ENCODE measurements at places on chromosomes 11 and 22.

- DNase-seq, result no peak
Observed at GRCh38 chr11:110856996-110857812, 145.0 kb upstream of the ARHGAP20 start.

DNA sequence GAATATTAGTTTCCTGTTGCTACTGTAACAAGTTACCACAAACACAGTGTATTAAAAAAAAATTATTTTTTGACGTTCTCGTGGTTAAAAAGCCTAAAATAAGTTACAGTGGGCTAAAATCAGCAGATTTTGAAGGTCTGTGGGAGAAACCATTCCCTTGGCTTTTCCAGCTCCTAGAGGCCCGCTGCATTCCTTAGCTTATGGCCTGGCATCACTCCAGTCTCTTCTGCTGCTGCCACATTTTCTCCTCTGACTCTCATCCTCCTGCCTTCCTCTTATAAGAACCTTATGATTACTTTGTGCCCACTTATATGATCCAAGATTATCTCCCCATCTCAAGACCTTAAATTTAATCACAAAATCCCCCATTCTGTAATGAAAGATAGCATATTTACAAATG is 392.7 kb downstream of the GUCY1A2 start:
- no peak for DNase-seq

DNA sequence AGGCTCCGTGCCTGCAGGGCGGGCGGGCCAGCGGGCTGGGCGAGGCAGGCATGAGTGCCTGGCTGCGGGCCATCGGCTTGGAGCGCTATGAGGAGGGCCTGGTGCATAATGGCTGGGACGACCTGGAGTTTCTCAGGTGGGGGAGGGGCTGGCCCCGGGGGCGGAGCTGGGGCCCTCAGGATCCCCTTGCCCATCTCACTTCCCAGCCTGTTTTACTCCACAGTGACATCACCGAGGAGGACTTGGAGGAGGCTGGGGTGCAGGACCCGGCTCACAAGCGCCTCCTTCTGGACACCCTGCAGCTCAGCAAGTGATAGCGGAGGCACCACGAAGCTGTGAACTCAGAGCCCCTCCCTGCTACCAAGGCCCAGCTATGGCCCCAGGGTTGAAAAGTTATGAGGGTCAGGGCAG is 5.9 kb downstream of the PHOX2A start:
- peak; percentile 88 for DNase-seq

DNA sequence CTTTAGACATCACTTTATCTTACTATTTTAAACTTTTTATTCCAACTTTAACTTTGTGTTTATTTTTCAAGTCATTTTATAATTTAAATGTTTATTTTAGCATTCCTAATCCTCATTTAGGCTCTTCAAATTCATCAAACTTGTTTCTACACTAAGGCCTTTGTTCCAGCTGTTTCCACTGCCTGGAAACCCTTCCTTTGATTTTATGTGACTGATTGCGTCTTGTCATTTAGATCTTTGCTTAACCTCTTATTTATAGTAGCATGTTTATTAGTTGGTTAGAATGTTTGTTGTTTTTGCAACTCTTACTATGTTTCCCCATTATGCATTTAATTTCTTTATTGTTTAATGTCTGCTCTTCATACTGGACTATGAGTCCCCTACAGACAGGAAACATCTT is 132.0 kb downstream of the FAM181B start:
- no peak for DNase-seq

DNA sequence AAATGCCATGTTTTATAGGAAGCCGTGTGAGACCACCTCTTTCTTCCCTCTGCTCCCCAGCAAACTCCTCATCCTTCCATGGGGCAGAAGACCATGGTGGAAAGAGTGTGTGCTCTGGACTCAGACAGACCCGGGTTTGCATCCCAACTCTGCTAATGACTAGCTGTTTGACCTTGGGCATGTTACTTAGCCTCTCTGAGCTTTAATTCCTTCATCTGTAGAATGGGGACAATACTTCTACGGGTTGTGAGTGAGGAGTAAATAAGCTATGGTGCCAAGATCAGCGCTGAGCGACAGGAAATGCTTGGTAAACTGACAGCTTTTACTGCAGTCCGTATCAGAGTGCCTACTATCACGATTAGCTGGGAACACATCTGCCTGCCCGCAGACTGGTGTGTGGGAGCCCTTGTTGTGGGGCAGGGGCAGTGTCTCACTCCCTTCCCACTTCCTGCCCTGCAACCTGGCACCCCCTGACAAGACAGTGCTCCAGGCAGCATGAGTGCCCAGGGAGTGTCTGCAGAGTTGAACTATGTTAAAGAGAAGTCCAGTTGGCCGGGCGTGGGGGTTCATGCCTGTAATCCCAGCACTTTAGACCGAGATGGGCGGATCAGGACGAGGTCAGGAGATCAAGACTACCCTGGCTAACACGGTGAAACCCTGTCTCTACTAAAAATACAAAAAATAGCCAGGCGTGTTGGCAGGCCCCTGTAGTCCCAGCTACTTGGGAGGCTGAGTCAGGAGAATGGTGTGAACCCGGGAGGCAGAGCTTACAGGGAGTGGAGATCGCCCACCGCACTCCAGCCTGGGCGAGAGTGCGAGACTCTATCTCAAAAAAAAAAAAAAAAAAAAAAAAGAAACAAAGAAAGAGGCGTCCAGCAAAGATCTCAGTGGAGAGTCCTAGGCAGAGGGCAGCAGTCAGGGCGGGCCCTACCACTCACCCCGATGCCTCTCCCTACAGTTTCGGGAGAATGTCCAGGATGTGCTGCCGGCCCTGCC is 2.2 kb downstream of the SEC14L2 start:
- no peak for DNase-seq
